Cortex of kidney (tissue), 1 donor: ENCODE measurements at places on chromosomes 4 and X.

- no peak for DNase-seq
Observed at GRCh38 chr4:110195561-110196205, 2.7 kb downstream of the ELOVL6 start.

DNA sequence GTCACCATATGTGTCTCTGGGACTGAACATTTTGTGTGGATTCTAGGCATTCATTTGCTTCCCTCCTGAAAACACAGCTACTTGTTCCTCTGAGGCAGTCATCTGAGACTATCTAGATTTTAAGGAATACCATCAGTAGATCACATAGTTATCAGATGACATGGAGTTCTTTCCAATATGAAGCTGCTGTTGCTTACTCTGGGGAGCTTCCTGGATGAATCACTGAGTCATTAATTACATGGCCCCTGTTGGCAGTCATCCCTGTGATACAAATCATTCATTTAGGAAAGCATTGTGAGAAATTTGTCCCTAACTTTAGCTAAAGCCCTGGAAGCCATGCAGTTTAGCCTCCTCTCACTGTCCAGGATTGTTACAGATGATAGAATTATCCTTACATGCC, 98.2 kb upstream of the ARSJ start:
- DNase-seq, result no peak

GRCh38 chrX:132433551-132433950, 55.3 kb downstream of the MBNL3 start:
- no peak for DNase-seq

DNA sequence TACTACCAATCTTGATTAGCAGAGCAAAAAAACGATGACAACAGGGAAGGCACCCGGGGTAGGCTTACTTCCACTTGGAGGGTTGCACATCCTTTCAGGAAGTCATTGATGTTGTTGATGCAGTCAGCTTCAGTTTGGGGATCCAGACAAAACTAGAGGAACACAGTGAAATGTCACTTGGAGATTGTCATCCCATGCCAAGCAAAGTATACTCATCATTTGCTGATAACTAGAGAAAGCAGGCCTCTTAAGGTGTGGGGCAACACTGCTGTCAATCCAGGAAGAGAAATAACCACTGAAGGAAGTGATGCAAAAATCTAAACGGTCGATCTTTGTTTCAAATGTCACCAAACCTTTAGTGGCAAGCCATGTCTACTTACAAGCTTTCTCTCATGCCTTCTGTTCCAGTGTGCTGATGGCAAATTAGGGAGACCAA, 1.4 kb downstream of the ARHGEF6 start:
- DNase-seq, result no peak

DNA sequence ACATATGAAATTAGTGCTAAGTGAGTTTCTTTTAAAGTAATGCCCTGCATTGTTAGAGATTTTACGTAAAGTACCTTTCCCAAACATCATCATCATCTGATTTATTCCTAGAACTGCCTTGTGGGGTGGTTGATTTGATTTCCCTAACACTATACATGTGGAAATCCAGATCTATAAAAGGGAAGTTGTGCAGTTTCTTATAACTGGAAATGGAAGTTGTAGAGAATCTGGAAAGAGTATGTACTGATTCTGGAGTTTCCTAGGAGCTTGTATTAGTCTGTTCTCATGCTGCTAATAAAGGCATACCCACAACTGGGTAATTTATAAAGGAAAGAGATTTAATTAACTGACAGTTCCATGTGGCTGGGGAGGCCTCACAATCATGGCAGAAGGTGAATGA, 47.9 kb downstream of the BMP2K start:
- no peak for DNase-seq

- no peak for DNase-seq
Observed at GRCh38 chr4:13830449-13830848, 202.9 kb upstream of the BOD1L1 start.

GRCh38 chr4:4411906-4412305, 25.0 kb downstream of the NSG1 start:
- no peak for DNase-seq

- DNase-seq, result no peak
Observed at GRCh38 chr4:21900211-21900610, 48.4 kb downstream of the KCNIP4 start.

DNA sequence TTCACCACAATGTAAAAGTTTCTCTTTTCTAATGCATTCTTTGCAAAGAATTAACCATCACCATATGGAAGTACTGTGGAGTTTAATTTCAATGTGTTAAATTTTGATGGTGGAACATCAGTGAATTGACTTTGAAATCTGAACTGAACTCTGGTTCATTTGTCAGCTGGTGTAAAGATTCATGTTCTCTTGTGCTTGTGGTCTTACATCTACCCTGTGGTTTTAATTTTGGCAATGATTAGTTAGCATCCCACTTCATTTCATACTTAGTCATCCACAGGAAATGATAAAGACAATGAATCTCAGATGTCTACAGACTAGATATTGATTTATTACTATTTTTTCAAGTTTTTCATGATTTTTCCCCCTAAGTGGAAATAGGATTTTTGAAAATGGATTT, 77.8 kb downstream of the GRID2 start:
- DNase-seq, result no peak

DNA sequence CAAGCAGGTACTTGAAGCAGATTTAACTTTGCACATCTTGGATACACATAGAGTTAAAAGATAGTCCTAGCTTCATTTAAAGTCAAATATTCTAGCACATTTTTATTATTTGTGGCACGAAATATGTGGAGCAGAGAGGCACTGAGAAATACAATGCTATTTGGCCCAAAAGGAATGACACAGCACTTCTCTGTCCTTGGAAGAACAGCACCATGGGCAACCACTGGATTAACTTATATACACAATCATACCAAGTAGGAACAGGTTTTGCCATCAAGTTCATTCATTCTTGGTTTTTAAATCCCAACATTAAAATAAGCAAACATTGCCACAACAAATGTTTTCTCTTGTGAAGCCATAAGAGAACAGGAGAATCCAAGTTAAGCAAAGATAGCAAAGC, 924 bp upstream of the ENAM start:
- DNase-seq, result no peak

DNA sequence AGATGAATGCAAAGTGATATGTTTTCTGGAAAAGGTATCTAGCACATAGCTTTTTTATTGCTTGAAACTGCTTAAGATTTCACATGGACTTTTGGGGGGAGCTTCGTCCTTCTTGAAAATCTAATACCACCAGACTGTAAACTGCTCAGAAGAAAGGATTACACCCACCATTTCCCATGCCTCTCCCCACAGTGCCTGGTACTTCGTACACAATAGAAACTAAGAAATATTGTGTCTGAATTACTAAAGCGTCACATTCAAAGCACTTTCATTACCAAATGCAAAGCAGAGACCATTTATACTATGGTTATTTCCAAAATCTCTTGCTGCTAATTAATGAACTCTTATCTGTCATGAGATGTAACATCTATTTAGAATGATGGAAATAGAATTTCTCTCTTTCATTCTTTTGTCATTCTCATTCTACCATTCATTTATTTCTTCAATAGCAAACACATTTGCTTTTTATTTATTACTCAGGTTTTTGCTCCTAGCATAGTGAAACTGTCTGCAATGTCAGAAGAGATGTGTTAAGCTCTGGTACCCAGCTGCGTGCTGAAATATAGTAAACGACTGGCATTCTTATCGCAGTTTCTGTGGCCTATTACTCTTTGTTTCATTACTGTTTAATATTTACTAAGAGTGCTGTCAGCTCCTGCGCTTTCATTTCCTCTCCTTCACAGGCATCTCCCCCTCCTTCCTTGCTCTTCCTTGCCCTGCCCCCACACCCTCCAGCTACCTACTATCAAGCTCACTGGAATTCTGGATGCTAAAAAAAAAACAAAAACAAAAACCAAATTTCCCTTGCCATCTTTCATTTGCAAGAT, 51.4 kb upstream of the RAPGEF2 start:
- no peak for DNase-seq

DNA sequence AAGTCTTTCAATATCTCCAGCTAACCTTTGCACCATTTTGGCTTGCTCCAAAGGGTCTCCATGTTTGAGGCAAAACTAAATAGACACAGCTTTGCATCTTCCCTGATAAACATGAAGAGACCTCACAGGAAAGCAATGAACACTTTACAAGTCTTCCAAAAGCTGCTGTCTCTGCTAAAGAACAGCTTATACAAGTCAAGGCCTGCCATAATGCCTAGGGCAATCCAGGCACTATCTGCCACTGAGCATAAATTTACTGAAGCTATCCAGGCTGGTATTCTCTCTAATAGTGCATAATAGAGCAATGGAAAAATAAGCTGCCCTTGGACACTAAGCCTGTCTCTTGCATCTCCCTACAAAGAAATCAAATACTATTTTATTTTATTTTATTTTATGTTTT, 60.1 kb upstream of the S100G start:
- no peak for DNase-seq

DNA sequence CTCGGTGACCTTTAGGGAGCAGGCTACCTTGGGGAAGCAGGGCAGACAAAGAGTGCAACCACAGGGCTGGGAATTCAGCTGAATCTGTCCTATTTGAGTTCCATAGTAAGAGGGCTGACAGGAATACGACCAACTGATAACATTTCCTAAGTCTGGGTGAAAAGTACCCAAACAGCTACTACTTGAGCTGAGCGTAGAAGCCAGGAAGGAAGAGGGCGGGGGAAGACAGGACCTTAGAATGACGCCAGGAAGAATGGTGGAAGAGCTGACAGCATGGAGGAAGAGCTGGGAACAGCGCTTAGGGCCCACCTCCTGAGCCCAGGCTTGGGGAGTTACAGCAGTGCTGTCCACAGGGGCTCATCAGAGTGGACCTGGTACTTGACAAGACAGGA, 14.4 kb downstream of the MECP2 start:
- DNase-seq, result no peak

GRCh38 chr4:38925492-38926413, 58.1 kb downstream of the FAM114A1 start:
- no peak for DNase-seq

GRCh38 chrX:45806410-45807121, 605.9 kb upstream of the DIPK2B start:
- DNase-seq, result no peak

GRCh38 chr4:128649575-128650205, 159.8 kb upstream of the JADE1 start:
- no peak for DNase-seq

DNA sequence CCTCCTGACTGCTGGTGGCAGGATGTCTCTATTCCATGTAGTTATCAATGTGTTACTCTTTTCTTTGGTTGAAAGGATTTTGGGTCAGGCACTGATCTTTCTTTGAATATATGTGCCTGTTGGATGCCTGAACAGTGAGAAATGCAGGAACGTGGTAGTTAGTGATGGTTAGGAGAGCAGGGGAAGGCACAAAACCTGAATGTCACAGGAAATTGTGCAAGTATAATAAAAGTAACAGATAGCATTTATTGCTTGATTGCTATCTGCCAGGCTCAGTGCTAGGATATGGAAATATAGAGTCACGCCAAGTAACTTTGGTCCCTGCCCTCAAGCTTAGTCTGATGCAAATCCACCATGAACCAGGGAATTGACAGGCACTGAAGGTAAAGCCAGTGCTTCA, 219.8 kb upstream of the FAT1 start:
- DNase-seq, result no peak

- no peak for DNase-seq
Observed at GRCh38 chrX:153380691-153381090, 20.5 kb downstream of the PNMA6E start.

DNA sequence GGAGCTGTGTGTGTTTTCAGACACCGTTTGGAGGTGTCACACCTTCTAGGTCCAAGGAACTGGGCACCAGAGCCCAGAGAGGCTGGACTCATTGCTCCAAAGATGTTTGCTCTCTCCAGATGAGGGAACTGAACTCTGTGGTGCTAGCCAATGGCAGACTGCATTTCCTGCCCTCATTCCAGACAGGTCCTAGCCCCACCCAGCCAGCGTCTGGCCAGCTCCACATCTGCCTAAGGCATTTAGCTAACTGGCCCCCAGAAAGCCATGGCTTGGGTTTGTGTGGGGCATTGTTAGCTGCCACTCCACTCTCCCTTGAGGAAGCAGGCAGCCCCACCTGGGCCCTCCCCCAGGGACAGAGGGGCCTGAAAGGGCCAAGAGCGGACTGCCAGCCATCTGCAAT, 11.4 kb downstream of the FGD1 start:
- DNase-seq, result peak; percentile 1

GRCh38 chr4:177574446-177574845, 132.2 kb upstream of the AGA start:
- no peak for DNase-seq
